K562 (cell line): ENCODE measurements at places on chromosomes 11 and 22. TPM values are rescaled to one million over a fixed set of nuclear protein-coding genes. Genes with fewer than 3 reads are reported as not detected.
A peak's percentile ranks its signal among the peaks of the same experiment; 100 is the strongest.

GRCh38 chr11:57373146-57373545, 7.8 kb downstream of the PRG3 start:
- DNase-seq = no peak
- peaks cover 7% of the 10 kb centered on the region; the same call in 1 of the 3 replicates for H3K27me3 ChIP-seq
- H3K4me1 ChIP-seq = peaks cover 16% of the 10 kb centered on the region

DNA sequence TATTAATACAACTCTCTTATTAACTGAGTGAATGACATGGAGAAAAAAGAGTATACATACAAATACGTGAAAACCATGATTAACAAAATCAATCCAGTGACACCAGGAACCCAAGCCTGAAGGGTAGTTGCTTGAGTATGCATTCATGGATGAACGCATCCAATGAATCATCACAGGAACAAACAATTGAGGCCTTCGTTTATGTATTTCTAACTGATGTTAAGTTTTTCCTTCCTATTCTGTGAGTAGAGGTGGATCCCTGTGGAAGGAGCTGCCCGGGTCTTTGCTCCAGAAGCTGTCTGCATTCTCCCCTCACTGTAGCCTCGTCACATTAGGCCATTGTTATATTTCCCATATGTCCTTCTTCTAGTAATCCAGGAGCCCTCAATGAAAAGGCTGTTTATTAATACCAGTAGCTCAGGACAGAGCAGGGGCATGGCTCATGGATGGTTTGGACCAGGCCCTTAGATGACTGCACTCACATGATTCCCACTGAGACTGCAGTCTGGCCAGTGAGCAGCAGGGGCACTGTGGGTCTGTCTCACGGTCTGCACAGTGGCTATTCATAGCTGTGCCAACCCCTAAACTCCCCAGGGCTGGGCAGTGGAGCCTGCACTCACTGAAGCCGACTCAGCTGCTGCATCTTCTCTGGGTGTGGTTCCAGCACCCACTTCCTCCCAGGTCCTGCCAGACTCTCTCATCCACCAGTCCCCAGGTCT, 128.1 kb upstream of the TOP3B start:
- H3K27ac ChIP-seq = 0 out of 3 replicates have a peak overlapping the region, but pooled peaks have one; percentile 2
- H3K4me3 ChIP-seq = no peak overlapping the region
- no peaks in the 10 kb centered on the region for H3K36me3 ChIP-seq
- DNase-seq = peak; percentile 89
- peaks cover 36% of the 10 kb centered on the region; the same call in 2 of the 3 replicates for H3K4me1 ChIP-seq

DNA sequence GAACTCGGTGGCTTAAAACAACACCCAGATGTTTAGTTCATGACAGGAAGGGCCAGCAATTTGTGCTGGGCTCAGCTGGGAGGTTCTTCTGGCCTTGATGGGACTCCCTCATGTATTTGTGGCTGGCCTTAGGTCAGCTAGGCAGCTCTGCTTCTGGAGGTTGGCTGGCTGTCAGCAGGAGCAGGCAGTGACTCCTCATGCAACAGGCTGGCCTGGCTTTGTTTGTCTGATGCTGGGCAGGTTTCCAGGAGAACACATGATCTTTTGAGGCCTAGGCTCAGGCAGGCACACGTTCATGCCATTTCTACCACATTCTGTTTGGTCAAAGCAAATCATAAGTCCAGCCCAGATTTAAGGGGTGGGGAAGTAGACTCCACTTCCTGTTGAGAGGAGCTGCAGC, 571.2 kb downstream of the TBC1D22A start:
- H3K27ac ChIP-seq = no peak overlapping the region
- no peak overlapping the region for H3K4me3 ChIP-seq
- no peak for DNase-seq
- H3K4me1 ChIP-seq = no peaks in the 10 kb centered on the region
- H3K27me3 ChIP-seq = peaks cover 20% of the 10 kb centered on the region

DNA sequence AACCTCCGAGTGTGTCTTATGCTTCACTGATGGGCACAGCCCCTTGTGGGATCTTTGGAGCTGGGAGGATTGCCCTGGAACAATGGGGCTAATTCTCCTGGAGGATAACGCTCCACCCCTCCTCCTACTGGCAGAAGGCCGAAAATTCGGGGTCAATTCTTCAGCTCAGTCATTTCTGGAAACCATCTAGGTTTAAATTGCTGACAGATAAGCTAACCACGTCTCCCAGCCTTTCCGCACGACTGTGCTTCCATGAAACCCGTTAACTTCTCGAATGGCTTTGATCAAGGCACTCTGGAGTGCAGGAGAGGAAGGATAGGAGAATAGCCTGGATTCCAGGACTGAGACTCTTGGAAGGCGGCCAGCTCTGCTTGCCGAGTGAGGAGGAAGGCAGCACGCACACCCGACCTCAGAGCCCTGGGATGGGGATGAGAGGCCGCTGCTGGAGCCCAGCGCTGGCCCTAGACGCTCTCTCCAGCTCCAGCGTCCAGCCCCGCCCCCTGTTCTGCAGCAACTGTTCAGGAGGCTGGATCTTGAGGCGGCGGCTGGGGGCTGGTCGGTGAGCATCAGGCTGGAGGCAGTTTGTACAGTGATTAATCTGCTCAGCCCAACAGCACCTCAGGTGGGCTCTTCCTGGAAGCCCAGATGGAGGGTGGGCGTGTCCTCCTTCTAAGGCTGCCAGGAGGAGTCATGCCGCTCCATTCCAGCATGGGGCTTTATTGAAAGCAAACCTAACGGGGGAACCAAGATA, 176.7 kb upstream of the NCAM1 start:
- no peak overlapping the region for H3K27ac ChIP-seq
- H3K4me1 ChIP-seq = peaks cover 5% of the 10 kb centered on the region
- H3K36me3 ChIP-seq = no peaks in the 10 kb centered on the region
- DNase-seq = no peak

DNA sequence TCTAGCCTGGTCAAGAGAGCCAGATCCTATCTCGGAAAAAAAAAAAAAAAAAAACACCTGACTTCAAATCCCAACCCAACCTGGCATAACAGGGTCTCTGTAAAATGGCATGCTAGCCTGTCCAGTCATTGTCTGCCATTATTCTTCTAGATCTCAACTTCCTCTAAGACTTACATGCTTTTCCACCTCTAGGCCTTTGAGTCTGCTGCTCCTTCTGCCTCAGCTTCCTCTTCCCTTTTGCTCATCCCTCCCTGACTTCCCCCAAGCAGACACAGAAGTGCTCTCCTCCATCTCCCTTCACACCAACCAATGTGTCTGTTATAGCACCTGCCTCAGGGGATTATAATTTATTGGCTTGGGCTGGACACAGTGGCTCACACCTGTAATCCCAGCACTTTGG, 7.8 kb downstream of the STK33 start:
- no peak overlapping the region for H3K4me3 ChIP-seq
- no peak for DNase-seq
- no peaks in the 10 kb centered on the region for H3K27me3 ChIP-seq

Gene ANAPC15
- 75.7 and 80.1 TPM in 2 replicates for polyA plus RNA-seq
